ENCODE measurements at places on chromosomes 13 and 19.

GRCh38 chr19:18683958-18684641 is 620 bp downstream of the CRTC1 start:
- DNase-seq: no peak

- DNase-seq: no peak
These were observed 88.4 kb downstream of the USP12 start for GRCh38 chr13:27083183-27083582.

DNA sequence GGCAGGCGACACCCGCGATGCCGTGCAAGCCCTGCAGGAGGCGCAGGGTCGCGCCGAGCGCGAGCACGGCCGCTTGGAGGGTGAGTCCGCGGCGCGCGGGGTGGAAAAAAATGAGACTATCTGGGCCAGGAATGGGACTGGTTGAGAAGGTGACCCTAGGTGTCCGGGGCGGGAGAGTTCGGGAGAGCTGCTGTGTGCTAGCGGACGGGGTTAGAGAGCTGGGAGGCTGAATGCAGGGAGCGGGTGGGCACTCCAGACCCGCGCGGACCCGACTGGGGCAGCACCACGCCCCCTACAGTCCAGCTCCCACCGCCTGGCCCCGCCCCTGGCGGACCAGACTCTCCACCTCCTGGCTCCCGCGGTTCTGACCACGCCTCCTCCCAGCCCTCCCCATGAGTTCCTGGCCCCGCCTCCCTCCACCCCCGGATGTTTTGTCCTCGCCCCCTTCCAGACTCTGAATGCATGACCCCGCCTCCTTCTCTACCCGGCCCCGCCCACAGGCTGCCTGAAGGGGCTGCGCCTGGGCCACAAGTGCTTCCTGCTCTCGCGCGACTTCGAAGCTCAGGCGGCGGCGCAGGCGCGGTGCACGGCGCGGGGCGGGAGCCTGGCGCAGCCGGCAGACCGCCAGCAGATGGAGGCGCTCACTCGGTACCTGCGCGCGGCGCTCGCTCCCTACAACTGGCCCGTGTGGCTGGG is 1.5 kb downstream of the CLEC11A start:
- DNase-seq: peak; percentile 91

DNA sequence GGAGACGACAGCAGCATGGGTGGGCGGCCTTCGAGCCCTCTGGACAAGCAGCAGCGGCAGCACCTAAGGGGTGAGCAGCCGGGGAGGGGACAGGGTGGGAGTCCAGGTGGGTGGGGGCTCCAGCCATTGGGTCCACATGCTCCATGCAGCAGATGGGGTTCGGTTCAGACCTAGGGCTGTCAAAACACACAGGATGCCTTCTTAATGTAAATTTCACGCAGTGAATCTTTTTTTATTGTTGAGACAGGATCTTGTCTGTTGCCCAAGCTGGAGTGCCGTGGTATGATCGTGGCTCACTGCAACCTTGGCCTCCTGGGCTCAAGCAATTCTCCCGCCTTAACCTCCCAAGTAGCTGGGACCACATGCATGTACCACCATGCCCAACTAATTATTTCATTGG is 15.9 kb downstream of the PGLS start:
- DNase-seq: no peak

GRCh38 chr19:1280636-1281568 is 4.8 kb upstream of the EFNA2 start:
- no peak for DNase-seq

- no peak for DNase-seq
These were observed 1.7 kb downstream of the PTOV1 start for GRCh38 chr19:49852631-49853126.

GRCh38 chr19:522726-523125 is 8.8 kb upstream of the CDC34 start:
- no peak for DNase-seq

DNA sequence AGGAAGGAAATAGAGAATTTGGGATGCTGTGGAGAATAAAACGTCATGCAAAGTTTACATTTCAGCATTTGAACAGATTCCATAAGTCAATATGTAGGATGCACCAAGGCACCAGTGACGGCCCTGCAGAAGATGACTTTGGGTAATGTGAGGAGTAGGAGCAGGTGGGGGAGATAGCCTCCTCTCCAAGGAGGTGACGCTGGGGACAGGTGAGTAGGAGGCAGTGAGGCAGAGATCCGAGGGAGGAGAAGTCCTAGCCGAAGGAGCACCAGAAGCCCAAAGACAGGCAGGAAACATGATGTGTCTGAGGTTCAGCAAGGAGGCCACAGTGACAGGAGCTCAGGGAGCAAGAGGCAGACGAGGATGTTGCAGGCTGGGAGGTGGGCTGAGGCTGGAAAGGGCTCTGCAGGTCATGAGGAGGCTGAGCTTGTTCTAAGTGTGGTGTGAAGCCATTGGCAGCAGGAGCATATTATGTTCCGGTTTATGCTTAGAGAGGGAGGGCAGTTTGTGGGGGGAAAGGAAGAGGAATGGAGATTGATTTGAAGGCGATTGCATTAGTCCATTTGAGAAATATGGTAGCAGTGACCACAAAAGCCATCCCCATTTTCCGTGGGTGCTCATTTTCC is 55.7 kb upstream of the C1QTNF9 start:
- DNase-seq: no peak

DNA sequence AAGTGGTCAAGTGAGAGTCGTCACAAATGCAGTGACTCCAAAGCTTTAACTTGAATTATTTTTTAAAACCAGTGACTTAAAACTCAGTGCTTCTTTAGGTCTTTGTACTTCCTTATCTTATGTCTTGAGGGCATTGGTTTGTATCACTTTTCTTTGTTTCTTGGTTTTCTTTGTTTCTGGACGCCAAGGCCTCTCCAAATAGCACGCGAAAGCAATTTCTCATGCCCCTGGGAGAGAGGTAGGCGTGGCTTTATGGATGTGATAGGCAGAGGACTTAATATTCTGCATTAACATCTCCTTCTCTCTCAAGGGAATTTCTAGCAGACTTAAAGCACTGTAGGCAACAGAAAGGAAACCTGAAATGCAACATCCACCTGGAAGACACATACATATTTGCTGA is 20.6 kb downstream of the UBE2L5 start:
- no peak for DNase-seq

DNA sequence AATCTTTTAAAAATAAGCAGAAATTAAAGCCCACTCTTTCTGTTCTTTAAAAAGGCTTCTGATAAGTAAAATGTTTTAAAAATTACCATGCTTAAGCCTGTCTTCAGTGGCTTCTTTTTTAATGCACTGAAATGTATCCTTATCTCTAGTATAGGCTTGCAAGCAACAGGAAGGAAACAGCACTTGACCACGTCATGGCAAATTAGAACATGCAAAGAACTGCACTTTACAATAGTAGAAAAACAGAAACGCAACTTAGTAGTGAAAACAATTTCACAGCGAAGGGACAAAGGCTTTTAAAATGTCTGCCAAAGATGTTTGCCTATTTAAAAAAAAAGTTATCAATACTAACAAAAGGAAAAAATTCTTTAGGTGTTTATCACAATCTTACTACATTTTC is 36.3 kb downstream of the ELF1 start:
- DNase-seq: peak; percentile 64

- no peak for DNase-seq
These were observed 10.7 kb downstream of the EPSTI1 start for GRCh38 chr13:42981317-42981716.

DNA sequence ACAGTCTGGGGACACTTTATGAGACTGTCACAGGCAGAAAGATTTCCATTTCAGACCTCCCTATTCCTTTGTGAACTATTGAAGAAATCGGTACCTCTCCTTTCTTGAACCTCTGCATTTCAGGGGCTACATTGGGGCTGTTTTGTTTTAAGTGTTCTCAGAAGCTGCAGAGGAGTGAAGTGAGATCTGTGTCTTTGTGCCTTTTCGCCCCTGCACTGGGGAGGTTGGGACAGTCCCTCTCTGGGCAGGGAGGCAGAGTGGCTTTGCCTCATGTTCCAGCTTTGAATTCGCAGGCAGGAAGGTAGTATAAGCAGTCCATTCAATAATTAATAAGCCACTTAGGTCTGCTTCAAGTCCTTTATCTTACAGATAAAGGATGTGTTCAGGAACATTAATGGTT is 9.5 kb upstream of the AMER2 start:
- no peak for DNase-seq

All from stimulated activated CD4-positive, alpha-beta T cell treated with anti-CD3 and anti-CD28 coated beads, Interleukin-2, amount 100 ng/mL, for 4 hours (primary cell).